HCT116 (cell line): ENCODE measurements at places on chromosomes 6 and 20.

- no peak for DNase-seq
Observed at GRCh38 chr6:129338683-129339082, 371.3 kb downstream of the ARHGAP18 start.

DNA sequence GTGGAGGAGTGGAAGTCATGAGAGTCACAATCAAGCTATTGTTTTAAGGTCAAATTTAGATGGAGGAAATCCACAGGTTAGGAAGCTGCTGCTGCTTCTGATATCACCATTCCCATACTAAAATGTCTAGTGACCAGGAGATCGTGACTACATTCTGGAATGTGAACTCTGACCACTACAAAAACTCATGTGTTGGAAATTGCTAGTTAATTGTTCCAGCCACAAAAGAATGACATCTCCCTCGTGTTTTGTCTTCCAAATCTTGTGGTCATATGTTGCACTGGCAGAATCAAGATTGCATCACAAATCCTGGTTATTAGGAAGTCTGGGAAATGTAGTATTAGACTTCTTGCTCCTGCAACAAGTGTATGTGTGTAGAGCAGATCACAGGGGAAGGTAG lies 441.9 kb downstream of the CD109 start:
- peak; percentile 61 for DNase-seq

DNA sequence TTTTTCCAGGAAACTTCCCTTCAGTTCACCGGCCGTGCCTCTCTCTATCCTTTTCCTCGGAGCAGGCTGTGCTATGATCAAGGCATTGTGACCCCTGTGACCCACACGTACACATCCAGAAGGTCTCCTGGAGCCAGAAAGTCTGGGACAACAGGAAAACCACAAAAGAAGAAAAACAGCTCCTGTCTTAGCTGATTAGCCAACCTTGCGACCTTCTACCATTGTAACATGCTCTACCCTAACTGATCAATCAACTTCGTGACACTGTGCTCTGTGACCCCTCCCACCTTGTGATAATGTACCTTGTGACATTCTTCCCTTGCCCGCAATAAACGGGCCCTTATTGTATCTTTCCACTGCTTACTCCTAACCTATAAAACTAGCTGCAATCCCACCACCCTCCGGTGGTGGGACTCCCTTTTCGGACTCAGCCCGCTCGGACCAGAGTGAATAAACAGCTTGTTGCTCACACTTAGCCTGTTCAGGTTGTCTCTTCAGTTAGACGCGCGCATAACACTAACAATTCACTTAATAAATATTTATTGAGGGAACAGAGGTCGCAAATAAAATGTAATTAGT lies 24.2 kb downstream of the ZNF311 start:
- DNase-seq, result peak; percentile 80

DNA sequence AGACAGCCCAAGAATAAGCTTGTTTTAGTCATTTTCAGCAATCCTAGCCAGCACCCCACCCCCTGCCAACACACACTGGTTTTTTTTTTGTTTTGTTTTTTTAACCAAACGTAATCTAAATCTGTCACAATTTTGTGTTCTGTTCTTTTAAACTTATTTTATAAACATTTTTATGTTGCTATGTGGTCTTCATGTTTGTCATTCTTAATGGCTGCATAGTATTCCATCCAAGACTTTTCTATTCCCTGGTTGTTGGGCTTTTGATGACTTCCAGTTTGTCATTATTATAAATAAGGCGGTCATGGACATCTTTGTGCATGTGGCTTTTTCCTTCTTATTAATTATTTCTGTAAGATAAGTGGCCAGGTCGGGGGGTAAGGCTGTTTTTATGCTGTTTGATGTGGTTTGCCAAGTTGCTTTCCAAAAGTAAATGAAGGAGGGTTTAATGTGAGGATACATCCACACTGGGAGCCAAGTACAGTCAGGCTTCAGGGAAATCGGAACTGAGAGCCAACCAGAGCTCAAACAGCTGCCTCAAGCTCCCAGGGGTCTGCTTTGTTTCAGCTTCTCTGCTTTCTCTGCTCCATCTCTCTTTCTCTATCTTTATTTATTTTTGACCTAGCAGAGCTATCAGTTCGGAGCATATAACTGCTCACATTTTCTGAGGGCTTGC lies 125.8 kb downstream of the VEGFA start:
- no peak for DNase-seq

GRCh38 chr20:51338692-51339440 lies 203.7 kb downstream of the NFATC2 start:
- DNase-seq, result no peak

DNA sequence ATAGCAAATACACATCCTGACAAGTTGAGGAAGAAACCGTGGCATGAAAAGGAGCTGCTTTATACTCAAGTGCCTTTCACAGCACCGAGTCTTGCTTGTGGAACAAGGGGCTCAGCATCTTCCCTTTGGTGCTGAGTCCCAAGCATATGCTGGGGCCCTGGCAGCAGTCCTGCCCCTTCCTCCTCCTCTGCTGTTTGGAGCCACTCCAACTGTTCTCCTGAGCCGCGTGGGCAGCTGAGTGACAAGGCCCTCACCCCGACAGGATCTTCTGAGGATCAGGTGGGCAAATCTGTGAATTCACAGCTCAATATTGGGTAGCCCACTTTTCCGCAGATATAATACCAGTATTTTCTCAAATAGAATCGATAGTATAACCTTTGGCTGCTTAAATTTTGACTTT lies 24.7 kb downstream of the DACT2 start:
- no peak for DNase-seq

DNA sequence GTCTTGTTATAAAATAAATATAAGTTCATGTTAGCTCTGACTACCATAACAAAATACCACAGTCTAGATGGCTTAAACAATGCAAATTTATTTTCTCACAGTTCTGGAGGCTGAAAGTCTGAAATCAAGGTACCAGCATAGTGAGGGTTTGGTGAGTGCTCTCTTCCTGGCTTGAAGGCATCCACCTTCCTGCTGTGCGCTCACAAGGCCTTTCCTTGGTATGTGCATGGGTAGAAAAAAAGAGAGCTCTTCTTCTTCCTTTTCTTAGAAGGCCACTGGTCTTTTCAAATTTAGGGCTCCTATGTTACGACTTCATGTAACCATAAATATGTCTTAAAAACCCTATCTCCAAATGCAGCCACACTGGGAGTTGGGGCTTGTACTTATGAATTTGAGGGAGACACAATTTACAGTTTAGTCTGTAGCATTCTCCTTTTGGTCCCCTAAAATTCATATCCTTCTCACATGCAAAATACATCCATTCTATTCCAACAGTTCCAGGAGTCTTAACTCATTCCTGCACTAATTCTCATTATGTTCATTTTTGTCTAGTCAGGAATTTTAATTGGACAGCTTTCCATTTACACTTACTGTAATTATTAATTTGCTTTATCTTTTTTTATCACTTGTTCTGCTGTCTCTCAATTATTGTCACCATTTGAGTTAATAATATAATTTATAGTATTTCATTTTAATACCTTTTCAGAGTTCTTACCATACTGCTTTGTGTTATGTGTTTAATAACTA lies 381.9 kb upstream of the EPHA7 start:
- DNase-seq, result no peak

- DNase-seq, result no peak
Observed at GRCh38 chr6:157995458-157995857, 13.8 kb downstream of the SYNJ2 start.

GRCh38 chr20:15627501-15627903 lies 945.7 kb downstream of the KIF16B start:
- DNase-seq, result no peak

- no peak for DNase-seq
Observed at GRCh38 chr6:28368522-28368921, 18.8 kb downstream of the ZKSCAN3 start.

DNA sequence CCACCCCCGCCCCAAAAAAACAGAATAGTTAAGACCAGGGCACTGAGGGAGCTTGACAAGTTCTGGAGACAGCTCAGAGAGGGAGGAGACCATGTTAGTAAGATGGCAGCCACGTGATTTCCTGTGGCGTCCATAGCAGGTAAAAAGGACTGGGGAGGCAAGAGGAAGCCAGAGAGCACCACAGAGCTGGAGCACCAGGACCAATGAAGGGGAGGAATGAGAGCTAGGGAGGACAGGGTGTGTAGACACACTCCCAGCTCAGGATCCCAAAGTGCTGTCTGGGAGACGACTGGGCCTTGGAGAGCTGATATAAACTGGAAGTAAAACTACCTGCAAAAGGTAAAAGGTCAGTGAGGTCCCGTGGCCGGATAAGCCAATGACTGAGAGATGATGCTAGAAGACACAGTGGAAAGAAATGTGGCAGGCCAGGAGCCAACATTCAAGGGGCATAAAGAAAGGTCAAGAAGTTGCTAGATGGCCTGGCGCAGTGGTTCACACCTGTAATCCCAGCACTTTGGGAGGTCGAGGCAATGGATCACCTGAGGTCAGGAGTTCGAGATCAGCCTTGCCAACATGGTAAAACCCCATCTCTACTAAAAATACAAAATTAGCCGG lies 39.0 kb downstream of the SLC23A2 start:
- DNase-seq, result no peak

GRCh38 chr6:144286503-144287393 lies 1.6 kb downstream of the UTRN start:
- no peak for DNase-seq

DNA sequence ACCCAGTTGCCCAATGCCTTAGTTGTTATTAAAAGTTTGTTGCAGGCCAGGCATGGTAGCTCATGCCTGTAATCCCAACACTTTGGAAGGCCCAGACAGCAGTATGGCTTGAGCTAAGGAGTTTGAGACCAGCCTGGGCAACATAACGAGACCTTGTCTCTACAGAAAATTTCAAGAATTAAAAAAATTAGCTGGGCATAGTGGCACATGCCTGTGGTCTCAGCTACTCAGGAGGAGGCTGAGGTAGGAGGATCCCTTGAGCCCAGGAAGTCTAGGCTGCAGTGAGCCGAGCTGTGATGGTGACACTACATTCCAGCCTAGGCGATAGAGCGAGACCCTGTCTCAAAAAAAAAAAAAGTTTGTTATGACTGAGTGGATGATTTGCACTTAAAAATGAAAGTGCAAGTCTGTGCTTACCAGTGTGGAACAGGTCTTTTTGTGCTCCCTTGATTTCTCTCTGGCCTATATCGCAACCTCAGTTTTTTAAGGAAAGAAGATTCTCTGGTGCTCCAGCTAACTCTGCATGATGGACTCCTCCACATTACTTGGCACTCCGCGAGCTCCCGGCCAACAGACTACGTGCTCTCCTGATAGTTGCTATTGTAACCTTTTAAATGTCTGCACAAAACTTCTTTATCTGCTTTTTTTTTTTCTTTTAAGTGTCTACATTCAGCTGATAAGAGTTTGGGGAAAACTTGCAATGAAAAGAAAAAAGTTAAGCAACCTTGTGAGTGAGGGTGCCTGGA lies 22.1 kb downstream of the ZKSCAN3 start:
- DNase-seq, result no peak

GRCh38 chr6:104601131-104601651 lies 258.5 kb downstream of the HACE1 start:
- no peak for DNase-seq

DNA sequence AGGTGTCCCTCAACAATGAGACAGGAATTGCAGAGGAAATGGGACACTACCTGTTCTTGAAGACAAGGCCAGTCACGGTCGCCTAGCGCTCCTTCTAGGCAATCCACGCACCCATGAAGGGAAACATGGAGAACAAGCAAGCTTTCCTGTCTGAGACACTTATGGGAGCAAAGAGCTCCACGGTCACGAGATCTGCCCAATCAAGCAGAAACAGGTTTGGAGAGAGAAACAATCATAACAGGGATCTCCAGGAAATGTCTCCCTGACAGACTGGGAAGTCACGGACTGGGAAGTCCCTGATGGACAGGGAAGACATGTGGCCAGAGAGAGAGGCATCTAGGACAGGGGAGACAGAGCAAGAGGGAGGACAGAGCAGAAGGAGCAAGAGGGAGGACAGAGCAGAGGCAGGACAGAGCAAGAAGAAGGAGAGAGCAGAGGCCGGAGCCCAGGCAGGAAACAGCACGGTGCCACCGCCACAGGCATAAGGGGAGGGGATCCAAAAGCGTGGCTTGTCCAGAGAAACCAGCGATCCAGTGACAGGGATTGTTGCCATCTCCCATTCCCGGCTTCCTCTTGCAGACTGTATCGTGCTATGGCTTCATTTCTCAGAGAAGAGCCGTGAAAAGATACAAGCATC lies 167.8 kb upstream of the ZNF337 start:
- no peak for DNase-seq

DNA sequence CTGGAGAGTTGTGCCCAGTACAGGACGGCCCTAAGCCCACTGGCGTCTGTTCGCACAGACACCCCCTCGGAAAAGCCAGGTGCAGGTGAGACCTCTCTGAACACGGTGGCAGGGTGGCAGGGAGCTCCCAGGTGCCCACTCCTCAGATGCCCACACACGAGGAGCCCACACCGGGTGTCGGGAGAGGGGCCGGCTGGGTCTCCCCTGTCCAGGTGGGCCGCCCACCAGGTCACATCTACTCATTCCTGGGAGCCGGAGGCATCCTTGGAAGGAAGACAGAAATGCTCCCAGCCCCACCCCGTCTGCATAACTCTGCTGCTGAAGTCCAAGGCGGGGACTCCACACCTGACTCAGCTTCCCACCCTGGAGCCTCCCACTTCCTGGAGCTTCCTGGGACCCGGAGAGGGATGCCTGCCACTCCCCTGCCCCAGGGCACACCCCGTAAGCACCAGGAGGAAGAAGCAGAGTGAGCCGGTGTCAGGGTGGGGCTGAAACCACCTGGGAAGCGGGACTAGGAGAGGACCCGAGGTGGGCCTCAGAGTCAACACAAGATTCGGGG lies 2.5 kb downstream of the SRMS start:
- peak; percentile 67 for DNase-seq

GRCh38 chr6:129793447-129793846 lies 67.7 kb downstream of the TMEM244 start:
- DNase-seq, result no peak

- DNase-seq, result no peak
Observed at GRCh38 chr20:25418776-25419175, 11.3 kb downstream of the GINS1 start.

DNA sequence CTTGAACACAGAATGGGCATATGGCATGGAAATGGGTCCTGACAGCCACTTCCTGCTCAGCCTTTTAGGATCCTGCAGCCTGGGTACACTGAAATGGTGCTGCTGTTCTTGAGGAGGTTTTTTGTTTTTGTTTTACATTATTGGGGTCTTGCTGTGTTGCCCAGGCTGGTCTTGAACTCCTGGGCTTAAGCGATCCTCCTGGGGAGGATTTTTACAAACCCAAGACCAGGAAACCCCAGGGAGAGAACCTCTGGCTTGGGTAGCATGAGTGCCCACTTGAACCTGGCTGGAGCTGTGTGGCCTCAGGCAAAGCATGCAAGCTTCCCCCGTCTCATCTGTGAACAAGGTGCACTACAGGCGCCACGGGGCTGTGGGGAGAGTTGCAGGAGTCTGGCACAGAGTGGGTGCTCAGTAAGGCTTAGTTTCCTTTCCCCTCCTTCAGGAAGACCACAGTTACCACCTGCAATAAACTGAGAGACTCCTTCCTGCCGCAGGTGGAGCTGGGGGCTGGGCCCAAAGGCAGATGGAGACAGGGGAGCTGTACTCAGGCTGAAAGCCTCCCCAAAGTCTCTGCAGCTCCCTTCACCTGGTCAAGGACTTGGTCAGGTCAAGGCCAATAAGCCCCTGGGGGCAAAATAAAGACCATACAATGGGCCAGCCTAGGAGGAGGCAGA lies 1.8 kb downstream of the SLA2 start:
- no peak for DNase-seq
